ENCODE measurements at places on chromosomes 6 and 20. TPM values are rescaled to one million over a fixed set of nuclear protein-coding genes. Genes with fewer than 3 reads are reported as not detected.

Gene NHSL1
- total RNA-seq, result 19.0 TPM

Gene SYCP2
- 2.1 TPM for total RNA-seq

Gene VSTM2L
- 14.7 TPM for total RNA-seq

Gene NKX2-4
- total RNA-seq, result not detected

DNA sequence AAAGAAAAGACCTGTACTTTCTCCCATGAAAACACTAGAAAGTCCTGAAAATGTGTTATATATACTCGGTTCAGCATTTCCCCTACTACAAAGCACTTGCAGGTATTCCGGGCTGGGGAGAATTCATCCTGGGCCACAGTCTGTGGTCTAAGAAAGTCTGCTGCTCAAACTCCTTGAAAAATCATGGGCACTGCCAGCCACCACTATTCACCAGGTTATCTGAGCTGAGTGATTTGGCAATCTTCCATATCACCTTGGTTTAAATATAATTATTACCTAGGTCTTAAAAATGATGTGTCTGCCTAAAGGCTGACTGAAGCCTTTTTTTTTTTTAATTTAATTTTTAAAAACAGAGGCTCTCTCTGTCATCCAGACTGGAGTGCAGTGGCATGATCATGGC lies 11.3 kb downstream of the FKBP5 start:
- DNase-seq, result no peak

Gene TP53TG5
- total RNA-seq, result not detected

- DNase-seq, result peak; percentile 91
Measured at GRCh38 chr6:27019651-27020552, 227.6 kb upstream of the PRSS16 start.

DNA sequence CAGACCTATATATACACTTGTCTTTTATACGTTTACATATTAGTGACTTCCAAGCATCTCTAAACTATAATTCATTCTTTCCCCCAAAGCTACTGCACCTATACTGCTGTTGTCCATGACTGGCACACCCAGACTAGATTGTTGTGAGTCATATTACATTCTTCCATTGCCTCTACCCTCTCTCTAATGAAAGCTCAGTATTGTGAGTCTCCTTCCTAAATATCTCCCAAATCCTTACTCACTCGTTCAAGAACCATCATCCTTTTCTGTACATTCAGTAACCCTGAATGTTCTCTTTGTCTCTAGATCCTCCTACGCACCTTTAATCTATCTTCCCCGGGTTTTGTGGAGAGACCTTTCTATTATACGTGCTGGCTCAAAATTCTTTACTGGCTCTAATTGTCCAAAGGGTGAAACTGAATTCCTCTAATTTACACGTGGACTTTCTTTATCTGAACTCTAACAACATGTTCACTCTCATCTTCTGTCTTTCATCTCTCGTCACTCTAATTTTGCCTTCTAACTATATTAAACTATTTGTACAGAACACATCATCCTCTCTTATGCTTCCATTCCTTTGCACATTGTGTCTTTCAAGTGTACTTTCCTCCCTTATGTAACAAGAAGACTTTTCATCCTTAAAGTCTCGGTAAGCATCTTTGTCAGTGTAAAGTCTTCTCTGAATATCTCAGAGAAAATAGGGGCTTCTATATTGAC lies 109.3 kb downstream of the IBTK start:
- no peak for DNase-seq

Gene SMAP1
- total RNA-seq, result 27.2 TPM

Gene HSPA1L
- total RNA-seq, result 1.1 TPM

- DNase-seq, result no peak
Measured at GRCh38 chr6:20744911-20745557, 210.8 kb downstream of the CDKAL1 start.

GRCh38 chr6:126118058-126118755 lies 131.9 kb downstream of the TRMT11 start:
- no peak for DNase-seq

GRCh38 chr6:48917233-48917632 lies 545.8 kb downstream of the MMUT start:
- no peak for DNase-seq

DNA sequence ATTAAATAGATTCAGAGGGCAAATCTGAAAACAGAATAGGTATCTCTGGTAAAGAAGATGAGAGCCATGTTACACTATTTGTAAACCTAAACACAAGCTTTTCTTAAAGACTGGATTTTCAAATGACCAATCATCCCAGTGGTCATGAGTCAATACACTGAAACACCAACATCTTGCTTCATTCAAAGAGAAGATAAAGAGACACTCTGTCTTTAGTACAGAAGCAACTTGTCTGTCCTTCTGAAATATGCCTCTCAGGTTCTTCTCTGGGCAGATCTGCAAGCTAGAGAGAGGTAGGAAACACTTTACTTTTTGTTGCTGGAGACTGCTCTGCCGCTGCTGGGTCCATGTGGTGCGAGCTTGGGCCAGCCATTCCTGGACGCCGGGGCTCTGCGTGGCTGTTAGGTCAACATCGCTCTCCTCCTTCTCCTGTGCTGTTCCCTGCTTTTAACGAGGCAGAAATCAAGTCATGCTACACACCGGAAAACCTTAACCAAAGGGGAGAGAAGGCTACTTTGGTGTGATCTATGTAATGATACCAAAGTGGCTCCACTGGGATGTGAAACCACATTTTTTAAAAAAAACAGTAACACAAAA lies 368.2 kb downstream of the SYNE1 start:
- no peak for DNase-seq

Gene BMP7
- total RNA-seq, result not detected

Gene SSTR4
- not detected for total RNA-seq

- no peak for DNase-seq
Measured at GRCh38 chr6:134414793-134415192, 96.9 kb upstream of the SGK1 start.

Gene TMEM244
- total RNA-seq, result not detected

GRCh38 chr6:160810238-160810637 lies 108.2 kb downstream of the PLG start:
- DNase-seq, result no peak

DNA sequence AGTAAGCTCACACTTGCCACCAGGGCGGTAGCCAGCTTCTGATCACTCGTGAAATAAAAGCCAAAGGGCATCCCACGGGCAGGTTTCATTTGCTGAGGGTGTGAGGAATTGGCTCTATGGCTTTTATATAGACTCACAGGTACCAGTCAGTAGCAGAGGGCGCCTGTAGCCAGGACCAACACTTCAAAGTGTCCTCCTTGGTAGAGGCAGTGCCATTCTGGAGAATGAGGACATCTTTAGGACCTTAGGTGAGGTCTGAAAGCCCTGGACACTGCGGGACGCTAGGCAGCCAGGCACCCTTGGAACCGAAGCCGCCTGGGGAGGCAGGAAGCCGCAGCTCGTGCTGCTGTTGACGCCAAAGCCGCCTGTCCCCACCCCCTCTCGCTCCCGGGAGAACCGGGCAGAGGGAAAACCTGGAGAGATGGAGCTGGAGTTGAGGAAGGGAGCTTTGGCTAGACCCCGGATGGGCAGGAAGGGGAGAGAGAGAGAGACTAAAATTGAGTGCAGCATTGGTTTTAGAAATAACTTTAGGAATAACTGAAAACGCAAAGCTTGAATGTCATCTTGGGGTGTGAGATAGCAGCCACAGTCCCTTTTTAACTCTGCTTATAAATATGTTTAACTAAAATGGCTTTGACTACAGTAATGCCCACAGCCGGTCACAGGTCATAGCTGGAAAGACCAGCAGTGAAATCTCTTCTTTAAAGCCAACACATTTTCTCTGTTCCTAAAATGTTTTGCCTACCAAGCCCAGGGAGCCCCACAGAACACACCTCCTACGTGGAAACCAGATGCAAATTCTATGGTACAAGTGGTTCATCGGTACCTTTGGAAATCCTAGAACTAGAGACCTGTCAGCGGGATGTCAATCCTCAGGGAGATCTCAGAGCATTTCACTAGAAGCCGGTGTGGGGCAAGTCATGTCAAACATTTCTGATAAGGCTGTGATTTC lies 128.5 kb upstream of the CDYL start:
- peak; percentile 85 for DNase-seq

All from osteocyte (in vitro differentiated cells).